NCI-H2081 treated with DMSO at 0.1 percent for 48 hours (cell line): ENCODE measurements at places on chromosomes 4 and X.

- DNase-seq: no peak
Observed at GRCh38 chr4:132614682-132615081, 534.4 kb upstream of the PCDH10 start.

DNA sequence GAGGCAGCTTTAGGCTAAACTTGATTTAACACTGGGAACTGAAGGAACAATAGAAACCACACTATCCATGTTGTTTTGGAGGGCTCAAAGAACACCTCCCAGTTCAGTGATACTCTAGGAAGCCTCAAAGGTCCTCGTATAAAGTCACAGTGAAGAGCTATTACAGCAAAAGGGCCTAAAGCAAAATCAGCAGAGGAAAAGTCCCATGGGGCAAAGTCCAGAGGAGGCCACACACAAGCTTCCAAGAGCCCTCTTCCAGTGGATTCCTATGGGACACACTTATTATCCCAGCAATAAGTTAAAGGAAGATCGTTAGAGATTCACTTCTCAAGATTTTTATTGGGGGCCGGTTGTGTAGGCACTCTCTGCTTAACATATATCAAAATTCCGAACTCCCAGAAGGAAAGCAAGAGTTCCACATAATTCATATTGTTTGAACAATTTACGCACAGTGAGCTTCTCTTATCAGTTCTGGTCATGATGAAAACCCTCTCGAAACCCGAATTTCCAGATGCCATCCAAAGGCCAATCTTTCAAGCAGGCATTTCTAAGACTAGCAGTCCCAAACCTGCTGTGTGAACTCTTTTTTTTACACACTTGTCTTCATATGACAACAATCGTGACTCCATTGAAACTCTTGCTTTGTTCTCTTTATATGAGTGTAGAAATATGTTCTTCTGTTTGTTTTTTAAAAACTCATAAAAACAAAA is 53.7 kb downstream of the ANXA5 start:
- no peak for DNase-seq

DNA sequence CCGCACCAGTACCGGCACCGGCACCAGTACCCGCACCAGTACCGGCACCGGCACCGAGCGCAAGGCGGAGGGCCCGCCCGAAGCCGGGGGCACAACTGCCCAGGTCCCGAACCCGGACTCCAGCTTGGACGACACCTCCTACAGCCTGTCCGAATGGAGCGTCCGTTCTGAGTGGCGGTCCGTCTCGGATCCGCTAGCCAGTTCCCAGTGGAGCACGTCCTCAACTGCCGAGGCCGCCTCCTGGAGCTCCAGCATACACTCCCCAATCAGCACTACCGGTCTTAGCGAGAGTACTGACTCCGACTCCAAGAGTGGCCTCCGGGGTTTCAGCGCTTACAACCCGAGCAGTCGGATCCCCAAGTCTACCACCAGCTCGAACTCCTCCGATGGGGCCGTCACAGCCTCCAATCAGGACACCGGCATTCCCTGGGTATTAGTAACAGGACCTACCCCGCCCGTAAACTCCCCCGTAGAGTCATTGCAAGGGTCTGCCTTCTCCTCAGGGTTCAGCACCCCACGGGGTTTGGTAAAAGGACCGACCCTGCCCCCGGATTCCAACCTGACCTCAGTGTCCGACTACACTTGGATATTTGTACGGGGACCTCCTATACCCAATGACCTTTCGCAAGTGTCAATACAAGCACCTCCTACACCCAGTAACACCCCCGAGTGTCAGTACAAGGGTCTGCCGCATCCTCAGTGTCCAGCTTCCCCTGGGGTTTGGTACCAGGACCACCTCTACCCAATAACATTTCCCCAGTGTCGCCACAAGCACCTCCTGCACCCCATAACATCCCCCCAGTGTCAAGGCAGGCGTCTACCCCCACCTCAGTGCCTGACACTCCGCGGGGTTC is 721 bp upstream of the MAOA start:
- no peak for DNase-seq

- no peak for DNase-seq
Observed at GRCh38 chr4:47213971-47214370, 182.6 kb downstream of the GABRB1 start.

DNA sequence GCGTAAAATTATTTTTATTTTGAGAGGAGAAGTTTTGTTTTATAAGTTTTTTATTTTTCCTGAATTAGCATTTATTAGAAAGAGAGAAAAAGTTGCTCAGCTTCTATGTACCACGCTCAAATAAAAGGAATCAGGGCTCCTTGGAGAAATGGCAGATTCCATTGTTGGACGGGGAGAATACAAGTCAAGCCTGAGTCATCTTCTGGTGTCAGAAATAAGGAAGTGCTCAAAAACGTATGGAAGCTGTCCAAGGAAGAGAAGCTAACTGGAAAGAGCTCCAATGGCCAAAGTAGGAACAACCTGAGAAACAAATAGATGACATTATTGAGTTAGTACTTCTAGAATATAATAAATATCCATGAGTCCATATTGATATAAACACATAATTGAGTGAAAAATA is 89.3 kb upstream of the NEIL3 start:
- DNase-seq: no peak

DNA sequence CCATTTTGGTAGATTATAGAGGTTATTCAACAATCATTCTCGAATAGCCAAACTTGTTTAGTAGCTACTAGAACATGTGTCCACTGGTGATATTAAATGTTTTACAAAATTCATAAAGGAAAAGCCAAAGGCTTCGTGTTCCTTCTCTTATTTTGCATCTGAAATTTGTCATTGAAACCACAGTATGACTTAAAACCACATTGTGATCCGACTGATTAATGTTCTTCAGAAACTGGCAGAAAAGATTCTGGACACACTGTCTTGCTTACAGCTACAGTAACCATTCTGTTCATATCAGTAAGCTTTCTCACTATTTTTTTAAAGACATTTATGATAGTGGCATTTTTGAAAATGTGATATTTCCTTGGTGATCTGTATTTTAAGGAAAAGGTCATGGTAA is 2.6 kb upstream of the SMARCA1 start:
- no peak for DNase-seq
